Glomerular endothelial cell (primary cell): ENCODE measurements at places on chromosomes 2 and 18. TPM values are rescaled to one million over a fixed set of nuclear protein-coding genes. Genes with fewer than 3 reads are reported as not detected.

Gene CMPK2
- total RNA-seq = 6.2 and 36.6 TPM in 2 replicates

Gene GGCX
- total RNA-seq = 30.8 and 34.7 TPM in 2 replicates

Gene CREG2
- 17.7 and 31.7 TPM in 2 replicates for total RNA-seq

Gene FEV
- total RNA-seq = not detected in 2 replicates

Gene XIRP2
- 2.8 and 6.5 TPM in 2 replicates for total RNA-seq

Gene LONRF2
- total RNA-seq = under 0.01 and 0.19 TPM in 2 replicates

Gene DNER
- total RNA-seq = 5.4 and 13.4 TPM in 2 replicates

Gene SLC5A7
- total RNA-seq = not detected in 2 replicates

Gene GDF7
- total RNA-seq = 0.73 and 9.5 TPM in 2 replicates

Gene RTKN
- 11.2 and 14.5 TPM in 2 replicates for total RNA-seq

Gene GYPC
- 308 and 393 TPM in 2 replicates for total RNA-seq

Gene DNAH7
- total RNA-seq = 0.12 TPM in 1 of 2 replicates, not detected in the other

Gene SGPP2
- 1.4 TPM in 1 of 2 replicates, not detected in the other for total RNA-seq

DNA sequence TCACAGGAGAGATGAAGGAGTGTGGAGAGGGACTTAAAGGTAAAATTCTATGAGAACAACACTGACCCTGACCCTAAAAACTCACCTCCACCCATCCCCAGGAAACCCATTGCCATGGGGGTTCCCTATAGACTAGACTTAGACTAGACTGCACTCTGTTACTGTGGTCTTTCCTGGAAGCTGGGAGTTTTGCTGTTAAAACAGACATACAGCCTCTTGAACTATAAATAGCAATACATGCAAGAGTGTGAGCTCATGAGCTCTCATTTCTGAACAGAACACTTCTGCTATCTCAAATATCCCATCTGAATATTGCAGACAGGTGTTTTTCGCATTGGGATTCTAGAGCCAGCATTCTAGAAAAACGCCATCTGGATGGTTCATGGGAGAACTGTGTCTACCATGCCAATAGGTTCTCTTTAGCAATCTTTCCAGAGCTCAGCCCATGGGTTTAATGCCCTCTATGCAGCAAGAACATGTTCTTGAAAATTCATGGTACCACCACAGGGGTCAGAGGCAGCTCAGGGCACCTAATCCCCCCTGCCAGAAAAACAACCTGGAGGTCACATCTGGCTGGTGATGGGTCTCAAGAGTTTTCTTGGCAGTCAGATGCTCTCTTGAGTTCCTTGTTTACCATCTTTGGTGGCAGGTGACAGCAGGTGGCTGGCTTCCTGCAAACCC is 51.9 kb downstream of the SLC14A2 start:
- no peak for DNase-seq

GRCh38 chr18:54736981-54737380 is 91.3 kb upstream of the RAB27B start:
- no peak for DNase-seq

DNA sequence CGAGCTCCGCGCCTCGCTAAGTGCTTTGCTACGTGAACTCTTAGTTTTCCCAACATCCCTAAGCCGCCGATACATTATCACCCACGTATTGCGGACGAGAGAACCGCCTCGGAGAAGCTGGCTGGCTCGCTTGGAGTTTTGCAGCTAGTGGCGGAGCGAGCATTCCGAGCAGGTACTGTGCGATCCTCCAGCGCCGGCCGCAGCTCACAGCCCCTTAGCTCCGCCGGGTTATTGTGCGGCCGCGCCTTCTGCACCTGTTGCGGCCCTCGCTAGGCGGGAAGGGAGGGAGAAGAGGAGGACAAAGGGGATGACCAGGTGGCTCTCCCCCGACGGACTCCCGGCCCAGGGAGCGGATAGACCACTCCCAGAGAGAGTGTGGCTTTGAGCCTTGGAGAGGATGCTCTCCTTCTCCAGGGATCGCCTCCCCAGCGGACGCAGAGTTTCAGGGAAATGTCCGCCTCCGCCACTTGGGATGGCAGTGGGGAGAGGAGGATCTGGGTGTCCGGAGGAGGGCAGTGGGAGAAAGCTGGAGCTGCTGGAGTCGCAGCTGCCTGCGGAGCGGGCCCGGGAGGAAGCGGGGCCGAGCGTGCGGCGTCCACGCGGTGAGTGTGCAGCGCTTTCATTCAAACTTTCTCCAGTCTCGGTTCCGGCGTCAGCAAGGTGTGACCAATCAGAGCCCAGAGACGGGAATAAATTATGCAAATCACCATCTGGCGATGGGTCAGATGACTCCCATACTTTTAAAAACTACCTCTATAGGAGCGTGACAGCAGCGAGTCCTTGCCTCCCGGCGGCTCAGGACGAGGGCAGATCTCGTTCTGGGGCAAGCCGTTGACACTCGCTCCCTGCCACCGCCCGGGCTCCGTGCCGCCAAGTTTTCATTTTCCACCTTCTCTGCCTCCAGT is at the start of gene LIPG:
Gene LIPG, plus strand, starts transcription at position 769 of the 905 bp plus-strand sequence. CDS start 252 bp downstream, outside the sequence.
- peak; percentile 67 for DNase-seq

DNA sequence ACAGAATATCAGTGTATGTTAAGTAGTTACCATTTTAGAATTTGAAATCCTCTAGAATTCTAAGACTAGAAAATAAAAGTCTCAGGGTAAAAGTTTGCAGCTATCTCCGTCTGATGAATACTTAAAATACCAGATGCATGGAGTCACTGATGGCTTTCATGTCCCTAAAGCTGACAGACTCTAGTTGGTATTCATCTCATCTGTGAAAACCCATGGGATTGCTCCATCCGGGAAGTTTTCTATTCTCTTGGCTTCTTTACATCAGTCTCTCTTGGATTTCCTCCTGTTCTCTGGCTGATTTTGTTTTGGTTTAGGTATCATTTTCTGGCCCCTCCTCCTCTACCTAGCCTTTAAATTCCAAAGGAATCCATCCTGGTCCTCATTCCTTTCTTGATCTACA is 465.6 kb upstream of the POU3F3 start:
- DNase-seq = no peak

GRCh38 chr18:76456823-76457222 is 38.2 kb downstream of the ZNF516 start:
- no peak for DNase-seq

GRCh38 chr18:48766487-48766886 is 184.3 kb downstream of the SMAD7 start:
- no peak for DNase-seq

- no peak for DNase-seq
These were observed 40.8 kb downstream of the MC2R start for GRCh38 chr18:13874558-13874957.

DNA sequence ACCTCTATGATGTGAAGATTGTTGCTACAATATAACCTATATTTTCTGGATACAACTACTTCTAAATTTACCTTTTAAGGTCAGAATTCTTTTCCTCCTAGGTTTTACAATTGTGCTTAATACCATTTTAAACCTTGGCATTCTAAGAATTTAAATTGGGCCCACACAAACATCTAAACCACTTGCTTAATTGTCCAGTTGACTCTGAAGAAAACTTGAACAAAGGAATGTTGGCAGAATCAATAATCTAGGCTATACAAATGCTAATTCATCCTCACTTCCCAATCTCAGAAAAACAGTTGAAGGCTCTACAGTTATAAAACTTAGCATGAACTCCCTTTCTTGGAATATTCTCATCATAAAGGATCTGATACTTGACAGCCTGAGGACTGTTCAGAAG is 84.3 kb downstream of the RPRM start:
- DNase-seq = no peak

DNA sequence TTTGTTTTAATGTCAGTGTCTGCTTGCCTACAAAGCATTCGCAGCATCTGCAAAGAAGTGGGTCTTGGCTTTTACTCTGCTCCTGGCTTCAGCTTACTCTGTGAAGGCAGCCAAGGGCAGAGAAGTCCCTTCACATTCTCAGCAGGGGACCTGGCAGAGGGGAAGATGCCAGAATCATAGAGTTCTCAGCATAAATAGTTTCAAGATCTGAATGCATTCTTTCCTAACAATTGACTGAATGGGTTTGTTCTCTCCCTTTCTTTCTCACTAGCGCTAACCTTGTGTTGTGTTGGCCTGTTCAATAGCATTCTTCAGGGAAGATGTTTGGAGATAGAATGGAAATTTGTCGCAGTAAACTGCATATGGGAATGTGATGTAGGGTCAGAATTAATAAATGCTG is 106.9 kb downstream of the FARSB start:
- no peak for DNase-seq

- DNase-seq = no peak
These were observed 53.4 kb upstream of the ODC1 start for GRCh38 chr2:10501451-10501961.

GRCh38 chr2:69060938-69061501 is 48.0 kb downstream of the ANTXR1 start:
- DNase-seq = no peak

DNA sequence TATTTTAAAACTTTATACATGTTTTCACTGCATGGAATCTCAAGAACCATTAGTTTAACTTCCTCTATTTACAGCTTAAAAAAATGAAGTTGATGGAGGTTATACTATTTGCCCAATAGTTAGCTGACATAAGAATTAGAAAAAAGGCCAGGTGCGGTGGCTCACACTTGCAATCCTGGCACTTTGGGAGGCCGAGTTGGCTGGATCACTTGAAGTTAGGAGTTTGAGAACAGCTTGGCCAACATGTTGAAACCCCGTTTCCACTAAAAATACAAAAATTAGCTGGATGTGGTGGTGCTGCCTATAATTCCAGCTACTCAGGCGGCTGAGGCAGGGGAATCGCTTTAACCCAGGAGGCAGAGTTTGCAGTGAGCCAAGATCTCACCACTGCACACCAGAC is 125.1 kb upstream of the CDH19 start:
- DNase-seq = no peak

GRCh38 chr2:110770959-110771431 is 38.6 kb downstream of the ACOXL start:
- no peak for DNase-seq

GRCh38 chr2:111251711-111252110 is 131.0 kb downstream of the BCL2L11 start:
- DNase-seq = no peak

- no peak for DNase-seq
These were observed 37.8 kb downstream of the SEC11C start for GRCh38 chr18:59177485-59177884.

GRCh38 chr18:23671564-23671963 is 8.9 kb upstream of the ANKRD29 start:
- DNase-seq = no peak

DNA sequence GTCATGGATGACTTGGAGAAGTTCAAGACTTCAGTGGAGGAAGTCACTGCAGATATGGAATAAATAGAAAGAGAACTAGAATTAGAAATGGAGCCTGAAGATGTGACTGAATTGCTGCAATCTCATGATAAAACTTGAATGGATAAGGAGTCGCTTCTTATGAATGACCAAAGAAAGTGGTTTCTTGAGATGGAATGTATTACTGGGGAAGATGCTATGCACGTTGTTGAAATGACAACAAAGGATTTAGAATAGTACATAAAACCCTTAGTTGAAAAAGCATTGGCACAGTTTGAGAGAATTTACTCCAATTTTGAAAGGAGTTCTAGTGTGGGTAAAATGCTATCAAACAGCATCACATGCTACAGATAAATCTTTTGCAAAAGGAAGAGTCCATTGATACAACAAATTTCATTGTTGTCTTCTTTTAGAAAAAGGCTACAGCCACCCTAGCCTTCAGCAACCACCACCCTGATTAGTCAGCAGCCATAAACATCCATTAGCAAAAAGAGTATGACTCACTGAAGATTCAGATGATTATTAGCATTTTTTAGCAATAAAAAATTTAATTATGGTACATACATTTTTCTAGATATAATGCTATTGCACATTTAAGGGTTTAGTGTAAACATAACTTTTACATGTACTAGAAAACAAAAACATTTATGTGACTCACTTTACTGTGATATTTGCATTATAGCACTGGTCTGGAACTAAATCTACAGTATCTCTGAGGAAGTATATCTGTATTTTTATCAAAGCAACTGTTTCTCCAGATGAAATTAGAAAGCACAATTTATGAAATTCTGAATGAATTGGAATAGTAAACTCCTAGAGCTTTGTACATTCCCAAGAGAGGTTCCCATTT is 110.5 kb upstream of the TACR1 start:
- no peak for DNase-seq

- DNase-seq = no peak
These were observed 801.4 kb downstream of the BCL11A start for GRCh38 chr2:59752071-59752470.

GRCh38 chr18:28512357-28512756 is 335.4 kb upstream of the CDH2 start:
- no peak for DNase-seq

- no peak for DNase-seq
These were observed 662.3 kb downstream of the IRS1 start for GRCh38 chr2:226137201-226137811.

GRCh38 chr18:36179562-36180355 is 7.5 kb upstream of the MOCOS start:
- DNase-seq = no peak

GRCh38 chr2:96541398-96542152 is 5.0 kb downstream of the ARID5A start:
- no peak for DNase-seq

DNA sequence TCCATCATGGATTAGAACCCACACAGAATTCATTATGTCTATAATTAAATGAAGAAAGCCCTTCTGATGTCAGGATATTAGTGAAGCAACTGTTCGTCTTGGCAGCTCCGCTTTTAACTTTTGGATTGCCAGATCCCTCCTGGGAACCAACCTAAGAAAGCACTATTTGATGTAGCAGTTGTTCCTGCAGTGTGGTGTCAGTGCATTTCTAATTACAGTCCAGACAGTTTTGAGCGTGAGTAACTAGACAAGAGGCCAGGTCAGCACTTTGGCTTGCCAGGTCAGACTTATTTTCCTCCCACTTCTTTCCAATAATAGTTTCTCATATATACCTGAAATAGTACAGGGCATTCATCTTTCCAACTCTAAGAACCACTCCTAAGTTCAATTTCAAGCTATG is 13.8 kb downstream of the NRXN1 start:
- DNase-seq = no peak

DNA sequence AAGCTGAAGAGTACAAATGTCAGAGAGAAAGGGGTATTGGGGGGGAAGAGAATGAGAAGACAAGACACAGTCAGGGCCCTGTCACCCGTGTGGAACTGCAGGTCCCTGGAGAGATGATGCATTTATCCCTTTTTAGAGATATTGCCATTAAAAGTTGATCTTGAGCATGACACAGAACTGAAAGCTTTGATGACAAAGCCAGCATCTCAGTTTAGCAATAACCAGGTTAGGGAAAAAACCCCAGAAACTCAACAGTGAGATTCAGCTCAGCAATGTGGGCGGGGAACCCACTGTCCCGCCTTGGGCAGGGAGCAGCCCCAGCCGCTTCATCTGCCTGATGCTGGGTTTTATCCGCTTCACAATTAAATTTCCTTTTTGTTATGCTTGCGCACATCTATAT is 181.1 kb downstream of the NEDD4L start:
- no peak for DNase-seq

- no peak for DNase-seq
These were observed 94.9 kb upstream of the PDE1A start for GRCh38 chr2:182521453-182522404.
